H7 (cell line): ENCODE measurements at places on chromosomes 11 and 22.
A peak's percentile ranks its signal among the peaks of the same experiment; 100 is the strongest.

- no peak for DNase-seq
Observed at GRCh38 chr11:14373941-14374646, 15.1 kb upstream of the RRAS2 start.

GRCh38 chr11:64122411-64123410 is 43.2 kb downstream of the MACROD1 start:
- peak; percentile 87 for DNase-seq

- DNase-seq: no peak
Observed at GRCh38 chr22:37416827-37417226, 10.5 kb downstream of the ELFN2 start.

DNA sequence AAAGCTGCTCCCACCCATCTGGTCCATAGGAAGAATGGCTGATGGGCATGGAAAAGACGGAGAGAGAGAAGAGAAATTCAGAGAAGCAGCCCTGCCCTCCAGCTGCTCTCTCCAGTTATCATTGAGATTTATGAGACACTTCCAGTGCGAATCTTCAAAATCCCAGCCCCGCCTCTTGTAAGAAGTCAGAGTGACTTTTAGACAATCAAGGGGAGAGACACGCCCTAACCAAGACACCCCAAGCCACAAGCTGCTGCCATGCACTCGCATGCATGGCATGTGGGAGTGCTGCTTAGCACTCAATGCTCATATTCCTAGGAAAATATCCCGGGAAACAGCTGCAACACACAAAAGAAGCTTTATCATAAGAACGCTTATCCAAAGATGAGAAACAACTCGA is 110.6 kb upstream of the BID start:
- peak; percentile 22 for DNase-seq

DNA sequence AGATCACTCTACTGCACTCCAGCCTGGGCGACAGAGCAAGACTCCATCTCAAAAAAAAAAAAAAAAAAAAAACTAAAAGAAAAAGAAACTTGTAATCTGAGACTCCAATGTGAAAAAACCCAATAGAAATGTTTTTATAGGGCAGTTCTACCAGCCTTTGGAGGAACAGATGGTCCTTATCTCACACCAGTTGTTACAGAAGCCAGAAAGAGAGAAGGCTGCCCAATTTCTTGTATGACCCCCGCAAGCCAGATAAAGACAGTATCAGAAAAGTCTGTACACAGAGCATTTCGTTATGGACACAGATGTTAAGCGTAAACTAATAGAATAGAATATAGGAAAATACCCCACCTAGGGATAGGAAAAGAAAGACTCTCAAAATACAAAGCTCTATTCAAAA is 11.3 kb upstream of the TSGA10IP start:
- no peak for DNase-seq

- no peak for DNase-seq
Observed at GRCh38 chr11:18307461-18308139, 14.3 kb downstream of the HPS5 start.

DNA sequence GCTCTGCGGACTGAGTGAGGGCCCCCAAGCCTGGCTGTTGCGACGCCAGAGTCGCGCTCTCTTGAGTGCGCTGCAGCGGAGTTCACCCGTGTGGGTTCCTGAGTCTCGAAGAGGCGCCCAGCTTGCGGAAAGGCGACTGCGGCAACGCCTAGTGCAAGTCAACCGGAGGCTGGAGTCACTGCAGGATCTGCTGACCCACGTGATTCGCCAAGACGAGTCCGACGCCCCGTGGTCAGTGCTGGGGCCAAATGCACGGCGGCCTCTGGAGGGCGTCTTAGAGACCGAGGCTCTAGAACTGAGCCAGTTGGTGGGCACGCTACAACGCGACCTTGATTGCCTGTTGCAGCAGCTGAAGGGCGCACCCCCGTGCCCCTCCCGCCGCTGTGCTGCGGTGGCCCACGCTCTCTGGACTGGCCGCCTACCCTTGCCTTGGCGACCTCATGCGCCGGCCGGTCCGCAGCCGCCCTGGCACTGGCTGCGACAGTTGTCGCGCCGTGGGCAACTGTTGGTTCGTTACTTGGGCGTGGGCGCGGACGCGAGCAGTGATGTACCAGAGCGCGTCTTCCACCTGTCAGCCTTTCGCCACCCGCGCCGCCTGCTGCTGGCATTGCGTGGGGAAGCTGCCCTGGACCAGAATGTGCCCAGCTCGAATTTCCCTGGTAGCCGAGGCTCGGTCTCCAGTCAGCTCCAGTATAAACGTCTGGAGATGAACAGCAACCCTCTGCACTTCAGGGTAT is 32.6 kb downstream of the RRP8 start:
- DNase-seq: peak; percentile 60

DNA sequence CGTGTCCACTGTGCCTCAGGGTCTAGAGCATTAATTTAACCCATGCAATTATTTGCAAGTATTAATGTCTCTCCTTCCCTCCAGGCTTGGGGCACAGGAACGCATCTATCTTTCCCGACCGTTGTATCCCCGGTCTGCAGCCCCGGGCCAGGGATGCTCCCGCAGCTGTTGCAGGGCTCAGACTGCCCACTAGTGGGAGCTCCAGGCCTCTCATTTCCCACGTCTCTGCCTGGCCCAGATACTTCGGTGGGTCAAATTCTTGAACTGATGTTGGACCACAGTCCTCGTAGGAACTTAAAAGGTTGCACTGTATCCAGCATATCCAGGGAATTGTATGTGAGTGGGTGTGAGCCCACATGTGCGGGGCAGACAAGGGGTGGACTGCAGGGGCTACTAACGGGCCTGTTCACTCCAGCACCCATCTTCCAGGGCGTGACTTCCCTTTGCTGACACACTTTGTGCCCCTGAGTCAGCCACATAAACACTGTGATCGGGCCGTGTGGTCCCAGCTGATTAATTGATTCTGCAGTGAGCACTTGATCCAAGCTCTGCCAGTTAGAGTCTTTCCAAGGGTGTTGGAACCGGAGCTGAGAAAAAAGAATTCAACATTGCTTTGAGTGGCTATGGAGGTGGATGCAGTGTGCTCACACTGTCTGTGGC is 451.3 kb downstream of the TBC1D22A start:
- peak; percentile 75 for DNase-seq

GRCh38 chr11:123773026-123773425 is 18.7 kb upstream of the OR6X1 start:
- DNase-seq: no peak

- no peak for DNase-seq
Observed at GRCh38 chr11:18790883-18791206, 753 bp downstream of the PTPN5 start.
